ENCODE measurements at places on chromosomes 11 and 22.

DNA sequence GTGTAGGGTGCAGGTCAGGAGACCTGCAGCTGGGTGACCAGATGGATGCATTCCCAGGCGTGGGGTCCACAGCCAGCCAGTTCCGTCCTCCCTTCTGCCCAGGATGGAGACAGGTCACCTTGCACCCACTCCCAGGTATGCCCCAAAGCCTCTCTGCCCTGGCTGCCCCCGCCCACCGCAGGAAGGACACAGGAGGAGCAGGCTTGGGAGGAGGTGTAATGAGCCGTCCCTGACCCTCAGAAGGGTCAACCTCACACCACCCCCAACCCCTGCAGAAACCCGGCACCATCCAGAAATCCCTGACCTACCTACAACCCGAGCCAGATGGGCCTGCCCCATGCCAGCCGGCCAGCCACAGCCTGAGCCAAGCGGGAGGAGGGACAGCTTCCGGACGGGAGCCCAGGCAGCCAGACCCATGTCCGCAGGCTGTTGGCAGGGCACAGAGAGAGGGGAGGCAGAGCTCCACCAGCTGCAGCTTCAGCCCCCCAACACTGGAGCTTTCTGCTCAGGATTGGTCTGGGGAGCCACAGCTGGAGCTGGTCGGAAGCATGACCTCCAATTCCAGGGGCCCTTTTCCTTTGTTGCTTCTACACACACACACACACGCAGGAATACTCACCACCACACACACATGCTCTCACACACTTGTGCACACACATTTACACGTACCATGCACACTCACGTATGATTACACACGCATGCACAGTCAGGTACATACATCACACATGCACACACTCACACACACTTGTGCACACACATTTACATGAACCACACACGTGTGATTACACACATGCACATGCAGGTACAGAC is 5.3 kb downstream of the IFITM10 start:
- DNase-seq, result no peak

DNA sequence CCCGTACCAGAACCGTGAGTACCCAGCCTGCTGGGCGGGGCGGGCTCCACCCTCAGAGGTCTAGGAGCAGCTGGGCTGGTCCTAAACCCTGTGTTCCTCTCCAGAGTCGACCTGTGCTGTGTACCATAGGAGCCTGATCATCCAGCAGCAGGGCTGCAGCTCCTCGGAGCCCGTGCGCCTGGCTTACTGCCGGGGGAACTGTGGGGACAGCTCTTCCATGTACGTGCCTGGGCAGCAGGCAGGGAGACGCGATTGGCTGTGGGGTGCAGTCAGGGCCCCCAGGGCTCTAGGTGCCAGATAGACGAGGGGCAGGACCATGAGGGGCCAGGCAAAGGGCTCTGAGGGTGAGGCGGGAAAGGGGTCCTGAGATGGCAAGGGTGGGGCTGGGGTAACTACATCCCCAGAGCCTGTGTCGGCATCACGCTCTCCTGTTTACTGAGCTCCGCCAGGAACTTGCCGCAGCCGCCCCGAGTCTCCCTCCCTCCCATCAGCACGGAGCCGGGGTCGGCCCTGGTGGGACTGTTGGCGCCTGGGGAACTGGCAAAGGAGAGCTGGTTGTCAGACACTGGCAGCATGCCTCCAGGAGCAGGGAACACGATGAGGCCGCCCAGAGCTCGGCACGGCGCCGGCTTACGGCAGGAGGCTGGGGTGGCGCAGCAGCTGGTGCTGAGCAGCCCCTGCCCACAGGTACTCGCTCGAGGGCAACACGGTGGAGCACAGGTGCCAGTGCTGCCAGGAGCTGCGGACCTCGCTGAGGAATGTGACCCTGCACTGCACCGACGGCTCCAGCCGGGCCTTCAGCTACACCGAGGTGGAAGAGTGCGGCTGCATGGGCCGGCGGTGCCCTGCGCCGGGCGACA is 22.9 kb upstream of the MUC5B start:
- DNase-seq, result no peak

GRCh38 chr11:76788661-76789442 is 5.7 kb downstream of the TSKU start:
- DNase-seq, result no peak

DNA sequence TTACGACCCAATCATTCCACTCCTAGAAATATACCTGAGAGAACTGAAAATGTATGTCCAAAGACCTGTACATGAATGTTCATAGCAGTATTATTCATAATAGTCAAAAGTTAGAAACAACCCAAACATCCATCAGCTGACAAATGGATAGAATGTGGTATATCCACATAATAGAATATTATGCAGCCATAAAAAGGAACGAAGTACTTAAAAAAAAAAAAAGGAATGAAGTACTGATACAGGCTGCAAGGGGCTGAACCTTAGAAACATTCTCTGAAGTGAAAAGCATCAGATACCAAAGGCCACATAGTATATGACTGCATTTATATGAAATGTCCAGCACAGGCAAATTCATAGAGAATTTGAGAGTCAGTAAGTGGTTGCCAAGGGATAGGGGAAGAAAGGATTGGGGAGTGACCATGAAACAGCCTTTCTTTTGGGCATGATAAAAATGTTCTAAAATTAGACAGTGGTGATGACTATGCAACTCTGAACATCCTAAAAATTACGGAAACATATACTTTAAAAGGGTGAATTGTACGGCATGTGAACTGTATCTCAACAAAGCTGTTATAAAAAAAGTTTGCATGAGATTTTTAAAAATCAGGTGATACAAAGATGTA is 1.8 kb downstream of the TPST2 start:
- DNase-seq, result no peak

DNA sequence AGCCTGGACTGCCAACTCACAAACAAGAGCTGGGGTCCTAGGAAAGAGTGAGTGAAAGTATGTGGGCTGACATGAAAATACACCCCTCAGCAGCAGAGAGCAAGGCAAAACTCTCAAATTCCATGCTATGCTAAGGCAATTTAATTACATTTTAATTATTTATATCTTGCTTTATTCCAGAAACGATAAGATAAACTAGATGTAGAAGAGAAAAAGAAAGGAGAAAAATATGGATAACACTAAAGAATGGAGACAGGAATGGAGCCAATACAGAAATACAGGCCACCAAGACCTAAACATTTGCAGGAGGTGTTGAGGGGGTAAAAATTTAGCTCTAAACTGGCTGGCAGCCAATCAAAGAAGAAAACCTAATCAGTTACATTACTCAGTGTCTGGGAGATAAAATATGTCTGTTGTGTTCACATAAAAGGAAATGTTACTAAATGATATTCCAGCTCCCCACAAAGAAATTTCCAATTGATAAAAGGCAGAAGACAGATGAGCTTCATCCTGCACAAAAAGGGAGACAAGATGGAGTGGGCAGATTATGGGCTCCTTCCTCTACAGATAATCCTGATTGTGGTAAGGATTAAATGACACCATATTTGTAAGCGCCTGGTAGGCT is 223.5 kb upstream of the BLID start:
- DNase-seq, result no peak
